ENCODE measurements at places on chromosomes 16 and 17. TPM values are rescaled to one million over a fixed set of nuclear protein-coding genes. Genes with fewer than 3 reads are reported as not detected.

The PRSS53 gene
- 7.1 TPM for total RNA-seq

GRCh38 chr17:36055171-36055570 lies 8.9 kb upstream of the CCL18 start:
- DNase-seq: no peak

DNA sequence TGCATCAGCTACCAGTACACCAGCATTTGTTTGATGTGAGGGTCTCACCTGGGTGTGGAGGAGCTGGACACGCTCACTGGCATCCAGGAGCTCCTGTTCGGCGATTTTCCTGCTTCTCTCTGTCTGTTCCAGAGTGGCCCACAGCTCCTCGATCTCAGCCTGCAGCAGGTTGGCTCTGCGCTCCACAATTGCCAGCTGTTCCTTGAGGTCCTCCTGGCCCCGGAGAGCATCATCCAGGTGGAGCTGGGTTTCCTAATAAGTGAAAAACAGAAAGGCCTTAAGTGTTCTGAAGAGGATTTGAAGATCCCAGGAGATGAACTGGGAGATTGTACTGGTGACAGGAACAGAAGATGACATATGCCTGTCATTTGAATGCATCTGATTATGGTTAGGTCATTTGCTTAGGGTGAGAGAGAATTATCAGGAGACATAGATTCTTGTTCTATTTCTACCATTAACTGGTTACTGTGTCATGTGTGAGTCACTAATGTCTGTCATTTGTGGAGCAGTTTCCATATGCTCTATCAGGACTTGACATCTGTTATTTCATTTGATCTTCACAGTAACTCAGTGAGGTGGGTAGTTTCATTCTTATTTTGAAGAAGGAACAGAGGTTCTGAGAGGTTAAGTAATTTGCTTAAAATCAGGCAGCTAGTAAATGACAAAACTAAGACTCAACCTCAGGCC lies 21.5 kb upstream of the MYH13 start:
- DNase-seq: no peak

- no peak for DNase-seq
Measured at GRCh38 chr16:77721752-77722308, 484 bp upstream of the NUDT7 start.

DNA sequence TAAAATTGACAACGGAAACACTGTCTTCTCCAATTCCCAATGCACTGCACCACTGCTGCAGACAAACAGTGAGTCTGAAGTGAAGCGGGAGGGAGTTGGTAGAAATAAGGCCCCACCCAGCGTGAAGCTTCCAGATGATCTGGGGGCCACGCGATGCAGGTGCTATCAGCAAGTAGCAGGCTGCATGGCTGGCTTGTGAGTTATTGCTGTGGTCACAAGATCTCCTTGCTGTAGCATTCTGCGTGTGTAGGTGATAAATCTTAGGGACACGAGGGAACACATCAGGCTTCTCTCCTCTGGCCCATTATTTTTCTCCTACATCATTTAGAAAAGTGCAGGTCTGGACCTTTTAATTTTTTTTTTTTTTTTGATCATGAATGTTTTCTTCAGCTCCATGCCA lies 407.6 kb downstream of the TMEM114 start:
- no peak for DNase-seq

GRCh38 chr17:27336184-27336583 lies 42.3 kb downstream of the WSB1 start:
- no peak for DNase-seq

DNA sequence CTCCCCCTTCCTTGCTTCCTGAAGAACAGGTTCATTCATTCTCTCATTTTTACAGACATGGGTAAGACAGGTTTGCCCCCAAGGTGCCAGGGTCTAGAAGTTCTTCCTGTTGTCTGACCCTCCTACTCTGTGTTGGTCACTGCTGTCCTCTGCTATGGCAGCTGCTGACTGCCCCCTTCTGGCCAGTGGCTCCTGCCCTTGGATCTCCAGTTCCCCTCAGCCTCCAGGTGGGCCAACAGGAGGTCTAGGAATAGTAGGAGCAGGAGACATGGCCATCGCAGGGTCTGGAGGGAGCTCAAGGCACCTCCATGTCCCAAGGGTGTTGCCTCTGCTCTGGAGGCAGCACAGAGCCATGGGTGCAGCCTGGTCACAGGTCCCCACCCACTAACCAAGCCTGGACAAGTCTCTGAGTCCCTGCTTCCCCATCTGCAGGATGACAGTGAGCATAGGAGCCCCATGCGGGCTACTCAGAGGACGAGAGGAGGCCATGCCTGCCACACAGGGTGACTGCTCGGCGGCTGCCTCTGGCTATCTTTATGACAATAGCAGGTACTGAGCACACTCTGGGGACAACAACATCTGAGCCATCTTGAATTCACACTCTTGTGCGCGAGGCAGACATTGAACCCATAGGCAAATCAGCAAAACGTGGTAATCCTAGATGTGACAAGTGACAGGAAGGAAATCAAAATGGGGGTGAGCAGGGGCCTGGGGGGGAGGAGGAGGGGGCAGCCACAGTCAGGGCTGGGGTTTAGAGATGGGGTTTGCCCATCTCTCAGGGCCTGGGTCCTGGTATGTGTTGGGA lies 27.0 kb upstream of the NXPH3 start:
- no peak for DNase-seq

- DNase-seq: no peak
Measured at GRCh38 chr17:48753794-48754499, 25.4 kb upstream of the HOXB13 start.

- no peak for DNase-seq
Measured at GRCh38 chr16:85616607-85617321, 3.6 kb downstream of the GSE1 start.

All from naive thymus-derived CD4-positive, alpha-beta T cell (primary cell).